CD8-positive, alpha-beta memory T cell (primary cell): ENCODE measurements at places on chromosomes 1 and 21. TPM values are rescaled to one million over a fixed set of nuclear protein-coding genes. Genes with fewer than 3 reads are reported as not detected.

DNA sequence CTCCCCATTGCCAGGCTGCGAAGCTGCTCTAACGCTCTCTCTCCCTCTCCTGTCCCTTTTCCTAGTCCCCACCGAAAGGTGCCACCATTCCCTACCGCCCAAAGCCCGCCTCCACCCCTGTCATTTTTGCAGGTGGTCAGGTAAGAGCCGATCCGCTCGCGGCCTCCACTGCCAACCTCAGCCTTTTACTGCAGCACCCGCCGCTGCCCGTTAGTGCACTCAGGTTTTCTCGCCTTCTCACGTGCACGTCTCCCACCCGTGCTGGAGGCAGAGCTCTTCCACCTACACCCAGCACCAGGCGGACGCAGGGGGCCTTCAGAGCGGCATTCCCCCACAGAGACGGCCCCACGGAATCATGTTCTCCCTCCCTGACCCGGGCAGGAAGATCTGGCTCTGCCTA is 67.7 kb upstream of the COL6A1 start:
- DNase-seq, result no peak

DNA sequence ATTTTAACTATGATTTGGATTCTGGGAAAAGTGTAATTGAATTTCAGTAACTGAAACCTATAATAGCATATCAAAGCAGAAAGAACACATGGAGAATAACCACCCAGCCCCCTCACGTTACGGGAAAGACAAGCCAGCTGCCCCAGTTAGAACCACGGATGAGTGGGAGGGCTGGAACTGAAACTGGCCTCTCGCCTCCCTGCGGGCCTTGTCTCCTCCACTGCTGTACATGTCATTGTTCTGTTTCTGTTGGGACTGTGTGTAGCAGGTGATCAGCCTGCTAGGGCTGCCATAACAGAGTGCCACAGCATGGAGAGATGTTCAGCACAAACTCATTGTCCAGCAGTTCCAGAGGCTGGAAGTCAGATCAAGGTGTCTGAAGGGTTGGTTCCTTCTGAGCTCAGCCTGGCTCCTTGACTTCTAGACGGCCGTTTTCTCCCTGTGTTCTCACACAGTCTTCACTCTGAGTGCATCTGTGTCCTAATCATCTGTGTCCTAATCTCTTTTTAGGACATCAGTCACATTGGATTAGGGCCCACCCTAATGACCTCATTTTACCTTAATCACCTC is 52.4 kb downstream of the MAP3K21 start:
- DNase-seq, result no peak

GRCh38 chr21:22164912-22165311 is 1166.7 kb downstream of the NCAM2 start:
- DNase-seq, result no peak

The EEIG2 gene
- 19.4 TPM for total RNA-seq

The BLACAT1 gene
- total RNA-seq, result 0.09 TPM

The RGSL1 gene
- total RNA-seq, result not detected

The AIRE gene
- total RNA-seq, result not detected

GRCh38 chr1:53572815-53573173 is 113.6 kb downstream of the DMRTB1 start:
- no peak for DNase-seq

GRCh38 chr1:206575894-206576737 is 36.1 kb downstream of the EIF2D start:
- no peak for DNase-seq

The URB2 gene
- total RNA-seq, result 38.2 TPM

DNA sequence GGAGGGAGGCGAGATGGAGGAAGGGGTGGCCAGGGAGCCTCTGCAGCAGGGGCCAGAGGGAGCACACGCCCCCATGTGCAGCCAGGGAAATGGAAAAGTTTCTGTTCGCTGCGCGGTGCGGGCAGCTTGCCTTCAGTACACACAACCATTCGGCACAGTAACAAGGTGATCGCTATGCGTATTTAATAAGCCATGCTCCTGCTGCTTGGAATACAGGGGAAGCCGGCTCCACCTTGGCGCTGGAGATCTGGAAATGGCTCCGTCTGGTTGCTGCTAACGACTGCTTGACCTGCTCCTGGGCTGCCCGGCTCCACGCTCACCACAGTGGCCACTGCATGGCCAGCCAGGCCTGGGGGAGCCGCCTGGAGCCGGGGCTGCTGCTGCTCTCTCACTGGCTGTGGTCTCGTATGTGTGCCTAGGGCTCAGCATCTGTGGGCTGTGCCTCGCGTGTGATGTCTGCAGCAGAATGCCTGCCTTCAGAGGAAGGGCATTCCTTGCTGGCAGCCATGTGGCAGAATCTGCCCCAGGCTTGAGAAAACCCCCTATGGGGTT is 86.4 kb upstream of the ACTL8 start:
- DNase-seq, result no peak

The LRRC8C gene
- 61.4 TPM for total RNA-seq

DNA sequence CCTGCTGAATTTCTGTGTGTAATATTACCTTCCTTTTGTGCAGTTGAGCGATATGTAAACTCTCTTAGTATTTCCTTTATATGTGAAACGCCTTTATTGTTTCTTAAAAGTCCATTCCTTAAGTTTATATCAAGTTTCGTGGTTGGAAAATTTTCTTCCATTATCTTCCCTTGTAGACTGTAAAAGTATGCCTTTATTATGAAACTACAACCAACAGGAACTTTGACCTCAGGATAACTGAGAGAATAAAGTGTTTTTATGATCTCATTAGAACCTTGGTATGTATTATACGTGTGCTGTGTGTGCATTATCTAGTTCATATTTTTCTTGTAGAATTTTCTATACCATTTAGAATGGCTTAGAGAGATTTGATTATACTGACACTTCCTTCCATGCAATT is 3.1 kb upstream of the CDC14A start:
- DNase-seq, result no peak

The ZNF648 gene
- not detected for total RNA-seq

DNA sequence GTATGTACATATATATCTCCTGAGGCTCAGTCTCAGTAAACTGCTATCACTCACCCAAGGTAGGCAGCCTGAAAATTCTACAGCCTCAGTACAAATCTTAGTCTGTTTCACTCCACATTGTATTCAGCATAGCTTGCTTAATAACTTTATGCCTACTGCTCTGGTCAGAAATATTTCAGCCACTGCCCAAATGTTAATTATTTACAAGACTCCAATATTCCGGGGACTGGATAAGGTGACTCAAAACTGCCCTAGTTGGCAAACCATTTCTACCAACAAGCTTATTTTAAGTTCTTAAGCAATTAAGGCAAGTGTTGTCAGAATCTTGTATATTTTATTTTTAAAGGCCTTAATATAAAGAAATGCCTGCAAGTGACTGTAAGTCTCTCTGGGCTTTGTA is 114.8 kb downstream of the LRRIQ3 start:
- DNase-seq, result no peak
